CD4-positive, alpha-beta memory T cell (primary cell): ENCODE measurements at places on chromosomes 2 and 18. TPM values are rescaled to one million over a fixed set of nuclear protein-coding genes. Genes with fewer than 3 reads are reported as not detected.

Gene RELCH
- total RNA-seq = 57.2 TPM

Gene PRKAG3
- not detected for total RNA-seq

Gene APCDD1
- total RNA-seq = not detected

Gene ERFE
- total RNA-seq = not detected

Gene FSHR
- not detected for total RNA-seq

Gene NPPC
- total RNA-seq = not detected

Gene VWA3B
- not detected for total RNA-seq

Gene AP1S3
- 1.1 TPM for total RNA-seq
